ENCODE measurements at places on chromosomes 2 and 18.

- DNase-seq, result no peak
Observed at GRCh38 chr18:62282188-62282629, 42.9 kb upstream of the TNFRSF11A start.

GRCh38 chr2:193806088-193806774 lies 1611.5 kb upstream of the TMEFF2 start:
- DNase-seq, result no peak

DNA sequence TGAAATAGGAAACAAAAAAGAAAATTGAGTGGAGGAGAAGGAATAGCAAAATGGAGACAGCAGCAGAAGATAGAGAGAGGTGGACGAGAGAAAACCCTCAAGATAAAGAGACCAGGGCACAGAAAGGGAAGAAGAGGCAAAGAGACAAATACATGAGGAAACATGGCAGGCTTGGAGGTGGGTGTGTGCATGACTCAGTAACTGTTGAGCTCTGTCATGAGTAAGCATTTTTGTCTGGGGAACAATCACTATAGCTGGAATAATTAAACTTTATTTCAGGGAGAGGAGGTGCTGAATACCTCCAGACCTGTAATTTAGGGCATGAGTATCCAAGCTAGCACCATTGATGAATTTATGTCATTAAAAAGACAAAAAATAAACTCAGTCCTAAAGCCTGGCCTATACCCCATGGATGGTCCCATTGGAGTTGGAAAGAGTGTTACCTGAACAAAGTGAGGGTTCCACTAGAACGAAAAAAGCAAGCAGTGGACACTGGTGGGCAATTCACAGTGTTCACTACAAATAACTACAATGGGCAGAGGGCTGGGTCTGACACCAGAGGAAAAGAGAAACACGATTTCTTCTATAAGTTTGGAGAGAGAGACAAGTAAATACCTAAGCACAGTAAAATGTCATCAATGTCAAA lies 145.5 kb downstream of the ADCYAP1 start:
- DNase-seq, result no peak

DNA sequence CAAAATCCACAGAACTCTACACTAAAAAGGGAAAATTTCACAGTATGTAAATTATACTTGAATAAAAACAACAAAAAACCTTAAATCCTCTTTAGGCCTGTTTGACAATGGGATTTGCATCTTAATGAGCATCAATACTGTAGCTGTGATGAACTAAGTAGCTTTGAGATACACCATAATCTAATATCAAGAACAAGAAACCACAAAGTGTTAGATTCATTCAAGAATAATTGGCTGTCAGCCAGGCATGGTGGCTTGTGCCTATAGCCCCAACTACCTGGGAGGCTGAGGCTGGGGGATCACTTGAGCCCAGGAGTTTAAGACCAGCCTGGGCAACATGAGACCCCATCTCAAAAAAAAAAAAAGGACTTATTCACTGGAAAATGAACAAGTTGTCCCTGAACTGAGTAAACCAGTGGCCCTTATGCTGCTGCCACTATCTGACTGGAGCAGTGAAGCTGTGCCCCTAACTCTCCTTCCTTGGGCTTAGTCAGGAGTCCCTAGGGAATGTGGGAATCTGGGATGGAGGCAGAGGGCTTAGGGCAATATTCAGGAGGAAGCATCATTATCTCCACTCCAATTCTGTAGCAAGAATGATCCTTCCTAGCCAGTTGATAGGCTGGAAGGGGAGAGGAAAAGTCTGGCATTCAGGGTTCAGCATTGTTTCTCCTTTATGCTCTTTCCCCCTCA lies 88.5 kb downstream of the PRKCE start:
- no peak for DNase-seq

All from GM18507 (cell line).